Vagina (tissue), 2 donors: ENCODE measurements at places on chromosomes 7 and 10.

- no peak overlapping the region for H3K4me3 ChIP-seq
- no peak overlapping the region for H3K27ac ChIP-seq
- DNase-seq: peak; percentile 91
- peaks cover 10% of the 10 kb centered on the region for H3K27me3 ChIP-seq
- peaks cover 53% of the 10 kb centered on the region for H3K4me1 ChIP-seq
These were observed 3.1 kb upstream of the CYP26A1 start for GRCh38 chr10:93070378-93071176.

- no peaks in the 10 kb centered on the region for H3K27me3 ChIP-seq
- no peaks in the 10 kb centered on the region for H3K36me3 ChIP-seq
- H3K4me3 ChIP-seq: peak within 1 kb of the TSS; percentile 88
- peaks cover 20% of the 10 kb centered on the region for H3K4me1 ChIP-seq
- peak within 1 kb of the TSS; percentile 71 for H3K27ac ChIP-seq
These were observed at the start of gene PALS2 for GRCh38 chr7:24572997-24573553. Gene PALS2, plus strand, starts transcription at chr7:24573452. Its CDS starts 50,216 bp downstream, at chr7:24623668.

DNA sequence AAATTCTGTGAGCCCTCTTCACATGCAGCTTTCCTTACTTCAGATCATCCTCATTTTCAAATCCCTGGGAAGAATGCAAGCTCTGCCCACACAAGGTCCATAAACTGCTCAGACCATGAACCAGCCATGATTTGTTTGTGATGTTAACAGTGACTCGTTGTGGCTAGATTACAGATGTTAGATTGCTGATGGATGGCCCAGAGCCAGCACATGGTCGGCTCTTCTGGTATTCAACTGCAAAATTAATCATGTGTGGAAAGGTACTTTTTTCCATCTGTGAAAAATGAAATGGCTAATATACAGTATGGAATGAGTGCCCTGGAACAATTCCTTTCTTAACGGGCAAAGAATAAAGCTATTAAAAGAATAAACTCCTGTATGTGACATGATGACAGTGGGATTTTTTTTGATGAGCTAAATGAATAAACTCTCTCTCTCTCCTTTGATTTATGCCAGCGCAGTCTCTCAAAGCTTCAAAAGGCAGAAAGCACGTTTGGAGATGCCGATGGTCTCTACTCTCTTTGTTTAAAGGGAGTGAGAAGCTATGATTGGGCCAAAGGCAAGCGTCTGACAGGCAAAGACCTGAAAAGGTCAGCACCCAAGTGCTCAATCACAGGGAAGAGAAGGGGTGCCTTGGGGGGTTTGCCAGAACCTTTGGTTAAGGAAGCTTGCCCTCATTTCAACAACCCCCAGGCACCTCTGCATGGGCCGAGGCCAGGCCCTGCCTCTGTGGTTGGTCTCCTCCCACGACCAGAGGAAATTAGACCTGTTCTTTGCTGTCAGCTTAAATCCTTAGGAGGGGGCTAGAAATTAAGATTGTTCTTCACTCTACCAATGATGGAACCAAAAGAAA is 444.0 kb upstream of the NFE2L3 start:
- H3K27ac ChIP-seq: no peak overlapping the region
- H3K4me3 ChIP-seq: no peak overlapping the region

GRCh38 chr10:44245601-44245938 is 139.3 kb downstream of the CXCL12 start:
- no peaks in the 10 kb centered on the region for H3K36me3 ChIP-seq
- H3K4me3 ChIP-seq: no peak overlapping the region
- H3K27me3 ChIP-seq: no peaks in the 10 kb centered on the region

DNA sequence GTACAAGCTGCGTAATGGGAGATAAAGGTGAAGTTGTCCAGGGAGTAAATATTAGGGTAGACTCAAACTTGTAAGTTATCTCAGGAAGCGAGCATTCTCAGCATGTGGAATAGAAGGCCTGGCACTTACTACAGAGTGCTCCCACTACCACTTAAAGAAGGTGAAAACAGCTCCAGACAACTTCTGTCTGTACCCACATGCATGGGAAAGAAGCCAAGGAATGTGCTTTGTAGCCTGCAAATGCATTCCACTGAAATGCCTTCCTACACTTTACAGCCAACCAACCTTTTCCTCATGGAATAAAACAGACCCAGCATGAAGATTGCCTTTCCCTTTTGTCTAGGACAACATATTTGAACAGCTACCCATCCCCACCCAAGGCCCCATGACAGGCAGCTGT is 45.4 kb upstream of the NPSR1 start:
- H3K36me3 ChIP-seq: no peaks in the 10 kb centered on the region
- no peaks in the 10 kb centered on the region for H3K4me1 ChIP-seq
- no peak for DNase-seq

GRCh38 chr7:106597751-106598546 is 63.0 kb downstream of the CCDC71L start:
- DNase-seq: no peak
- H3K4me3 ChIP-seq: no peak overlapping the region
- no peaks in the 10 kb centered on the region for H3K27me3 ChIP-seq
- H3K36me3 ChIP-seq: no peaks in the 10 kb centered on the region
- H3K27ac ChIP-seq: no peak overlapping the region
- H3K4me1 ChIP-seq: peaks cover 12% of the 10 kb centered on the region
